ENCODE measurements at places on chromosomes 6 and 20.

DNA sequence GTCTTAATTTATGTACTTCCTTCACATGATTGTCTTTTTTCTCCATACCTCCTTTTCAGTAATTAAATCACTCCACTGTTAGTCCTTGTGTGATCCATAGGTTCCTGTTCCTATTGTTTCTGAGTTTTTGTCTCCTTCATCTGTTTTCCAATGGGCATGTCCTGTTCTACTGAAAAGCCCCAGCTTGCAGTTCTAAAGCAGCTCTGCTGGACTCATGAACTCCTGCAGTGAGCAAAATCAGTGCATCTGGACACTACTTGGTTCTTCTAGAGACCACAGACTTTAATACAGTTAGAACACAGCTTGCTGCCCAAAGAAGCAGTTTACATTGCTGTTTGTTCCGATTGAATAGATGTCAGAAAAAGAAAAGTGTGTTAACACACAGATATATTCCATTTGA lies 593.3 kb upstream of the HS3ST5 start:
- DNase-seq = no peak

GRCh38 chr6:108157234-108157980 lies 8.4 kb upstream of the NR2E1 start:
- DNase-seq = no peak

GRCh38 chr6:121435444-121436069 lies at the start of gene GJA1:
Gene GJA1, plus strand, starts transcription at chr6:121435646. Its CDS starts 11,202 bp downstream, at chr6:121446848.
- DNase-seq = no peak

GRCh38 chr20:34271956-34272355 lies 30.7 kb downstream of the ASIP start:
- DNase-seq = no peak

DNA sequence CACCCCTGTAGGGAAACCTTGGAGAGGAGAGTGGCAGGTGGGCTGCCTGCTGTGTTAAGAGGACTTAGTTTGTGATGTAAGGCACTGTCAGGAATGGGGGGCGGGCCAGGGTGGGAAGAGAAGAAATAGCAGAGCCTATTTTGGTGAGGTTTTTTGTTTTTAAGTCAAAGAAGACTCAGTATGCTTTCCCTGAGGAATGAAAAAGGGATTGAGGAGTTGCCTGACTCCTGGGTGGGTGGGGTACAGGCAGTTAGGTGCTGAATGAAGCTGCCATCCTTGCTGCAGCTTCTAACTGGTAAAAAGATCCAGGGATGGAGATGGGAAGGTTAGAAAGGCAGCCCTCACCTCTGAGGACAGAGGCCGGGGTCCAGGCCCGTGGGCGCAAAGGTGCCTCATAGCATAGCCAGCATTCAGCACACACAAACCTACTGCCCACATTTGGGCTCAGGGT lies 37.9 kb downstream of the PLCG1 start:
- DNase-seq = no peak

DNA sequence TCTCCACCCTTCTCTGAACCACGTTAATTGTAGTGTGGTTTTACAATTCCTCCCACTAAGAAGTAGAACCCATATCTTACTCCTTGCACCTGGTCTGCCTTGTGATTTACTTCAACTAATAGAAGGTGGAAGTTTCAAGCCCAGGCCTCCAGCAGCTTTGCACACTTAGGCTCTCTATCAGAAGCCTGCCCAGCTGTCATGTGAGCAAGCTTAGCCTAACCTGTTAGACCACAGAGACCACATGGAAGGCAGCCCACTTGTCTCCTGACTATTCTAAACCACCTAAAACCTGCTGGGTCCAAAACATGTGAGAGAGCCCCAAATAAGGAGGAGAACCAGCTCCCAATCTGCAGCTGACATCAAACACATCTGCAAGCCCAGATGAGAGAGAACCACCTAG lies 127.6 kb upstream of the BTBD3 start:
- no peak for DNase-seq

GRCh38 chr20:43840382-43841070 lies 74.1 kb upstream of the TOX2 start:
- DNase-seq = no peak

DNA sequence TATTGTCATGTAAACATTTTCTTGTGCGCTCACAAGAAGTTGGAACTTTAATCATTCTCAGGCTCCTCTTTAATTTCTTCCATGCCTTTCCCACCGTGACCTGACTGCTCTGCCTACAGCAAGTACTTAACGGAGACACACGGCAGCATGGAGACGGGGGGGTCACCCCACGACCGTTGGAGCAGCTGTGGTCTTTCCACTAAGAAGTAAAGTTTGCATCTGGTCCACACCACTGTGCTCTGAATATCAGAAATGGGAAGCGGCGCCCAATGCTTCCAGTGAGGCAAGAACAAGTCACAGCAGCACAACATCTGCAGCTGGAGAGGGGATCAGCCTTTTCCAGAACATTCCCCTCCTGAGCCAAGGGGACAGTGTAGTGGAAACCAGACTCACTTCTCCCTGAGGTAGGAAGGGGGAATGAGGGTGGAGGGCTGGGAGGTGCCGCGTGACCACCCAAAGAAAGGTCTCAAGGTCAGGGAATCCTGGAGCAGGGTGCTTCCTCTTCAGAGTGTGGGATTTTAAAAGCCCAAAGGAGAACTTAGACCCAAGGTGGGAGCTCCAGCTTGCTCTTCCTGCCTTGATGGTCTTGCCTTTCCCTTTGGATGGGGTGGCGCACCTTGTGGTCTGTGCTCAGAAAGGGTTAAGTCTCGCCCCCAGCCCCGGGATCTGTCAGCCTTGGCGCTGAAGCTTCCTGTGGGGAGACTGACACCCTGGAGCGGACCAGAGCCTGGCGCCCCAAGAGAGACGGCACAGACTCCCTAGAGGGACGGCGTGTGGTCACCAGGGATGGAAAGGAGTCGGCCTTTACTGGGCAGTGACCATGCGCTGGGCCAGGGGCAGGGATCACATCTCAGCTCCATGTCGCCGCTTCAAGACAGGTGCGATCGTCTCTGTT lies 25.6 kb upstream of the SMOC2 start:
- no peak for DNase-seq

DNA sequence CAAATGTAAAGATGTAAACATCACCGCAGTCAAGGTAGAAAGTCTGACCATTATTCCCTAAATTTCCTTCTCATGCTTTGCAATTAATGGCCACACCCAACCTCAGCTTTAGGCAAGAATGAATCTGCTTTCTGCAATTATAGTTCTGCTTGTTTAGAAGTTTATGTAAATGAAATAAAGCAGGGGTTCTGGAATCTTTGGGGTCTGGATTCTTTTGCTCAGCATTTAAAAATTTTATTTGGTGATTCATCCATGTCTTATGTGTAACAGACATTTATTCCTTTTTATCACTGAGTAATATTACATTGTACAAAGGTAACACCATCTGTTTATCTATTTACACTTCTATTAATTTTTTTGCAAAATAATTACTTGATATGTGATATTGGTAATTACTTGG lies 613.6 kb downstream of the UTRN start:
- no peak for DNase-seq

DNA sequence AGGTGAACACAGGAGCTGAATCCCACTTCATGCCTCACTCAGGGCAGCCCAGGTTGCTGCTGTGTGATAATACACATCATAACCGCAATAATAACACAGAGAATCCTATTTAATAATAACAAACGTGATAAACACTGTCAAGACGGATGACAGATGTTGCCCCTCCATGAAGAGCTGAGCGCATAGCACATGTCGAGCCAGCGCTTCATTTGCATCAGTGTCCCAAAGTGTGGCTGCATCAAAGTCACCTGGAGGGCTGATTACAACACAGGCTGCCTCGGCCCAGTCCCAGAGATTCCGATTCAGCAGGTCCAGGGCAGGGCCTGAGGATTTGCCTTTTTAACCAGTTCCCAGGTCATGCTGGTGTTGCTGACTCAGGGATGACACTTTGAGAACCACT lies 198.5 kb downstream of the QKI start:
- DNase-seq = no peak

GRCh38 chr6:91634791-91635190 lies 1047.9 kb upstream of the MAP3K7 start:
- no peak for DNase-seq

DNA sequence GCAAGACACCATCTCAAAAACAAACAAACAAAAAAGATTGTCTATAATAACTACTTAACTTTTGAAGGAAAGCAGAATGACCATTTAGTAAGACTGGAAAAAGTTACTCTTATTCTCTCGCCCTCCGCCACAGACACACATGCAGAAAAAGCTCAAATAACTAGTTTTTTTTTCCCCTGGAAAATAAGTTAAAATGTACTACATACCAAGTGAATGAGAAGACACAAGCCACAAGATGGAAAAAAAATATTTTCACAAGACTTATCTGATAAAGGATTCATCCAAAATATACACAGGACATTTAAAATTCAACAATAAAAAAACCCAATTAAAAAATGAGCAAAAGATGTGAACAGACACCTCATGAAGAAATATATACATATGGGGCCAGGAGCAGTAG lies 31.9 kb downstream of the NUDT3 start:
- DNase-seq = no peak

DNA sequence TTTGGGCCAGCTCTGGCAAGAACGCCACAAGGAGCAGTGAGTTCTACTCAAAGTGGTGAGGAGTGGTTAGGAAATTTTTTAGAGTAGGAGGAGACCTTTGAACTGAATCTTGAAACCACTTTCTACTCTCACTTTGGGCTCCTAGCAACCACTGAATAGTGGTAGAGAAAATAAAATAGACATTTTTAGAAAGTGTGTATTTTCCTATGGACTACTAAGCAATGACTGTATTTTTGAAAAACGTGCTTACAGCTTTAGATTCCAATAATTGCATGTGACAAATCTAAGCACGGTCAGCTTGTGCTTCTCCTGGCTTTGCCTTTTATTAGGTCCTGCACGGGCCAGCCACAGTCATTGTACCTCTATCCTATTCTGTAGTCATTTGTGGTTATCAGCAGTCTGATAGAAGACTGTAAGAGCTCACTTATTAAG lies 8.7 kb upstream of the IFNGR1 start:
- no peak for DNase-seq

- DNase-seq = no peak
These were observed 12.3 kb upstream of the FAM110A start for GRCh38 chr20:821046-821730.

DNA sequence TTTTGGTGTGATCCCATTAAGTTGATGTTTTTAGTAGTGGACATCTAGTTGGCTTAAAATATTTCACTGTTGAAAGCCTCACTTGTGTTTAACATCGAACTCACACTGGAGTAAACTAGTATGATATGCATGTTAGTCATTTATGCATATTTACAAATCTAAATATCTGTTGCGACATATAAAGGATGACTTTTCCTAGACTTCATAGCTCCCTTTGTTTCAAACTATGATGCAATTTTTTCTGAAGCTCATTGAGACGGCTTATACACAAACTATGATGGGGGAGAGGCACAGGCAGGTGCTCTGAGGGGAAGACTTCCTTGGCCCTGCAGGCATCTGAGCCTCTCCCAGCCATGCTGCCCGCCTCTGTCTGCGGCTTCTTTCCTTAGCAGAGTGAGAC lies 11.8 kb upstream of the FOXC1 start:
- DNase-seq = no peak

DNA sequence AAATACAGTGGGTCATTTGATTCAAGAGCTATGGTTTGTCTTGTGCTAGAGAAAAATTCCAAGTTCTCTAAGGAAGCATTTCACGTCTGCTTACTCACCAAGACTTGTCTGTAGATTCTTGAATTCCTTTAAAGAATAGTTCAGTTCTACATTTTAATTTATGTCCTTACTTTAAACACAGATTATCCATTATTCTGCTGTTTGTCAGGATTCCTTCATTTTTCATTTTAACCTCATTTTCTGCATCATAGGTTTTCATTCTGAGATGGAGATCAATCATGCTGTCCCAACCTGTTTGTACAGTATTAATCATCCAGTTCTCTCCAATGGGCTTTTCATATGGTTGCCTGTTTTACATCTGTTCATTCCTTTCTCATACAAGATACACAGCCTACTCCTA lies 24.5 kb upstream of the POPDC3 start:
- no peak for DNase-seq

DNA sequence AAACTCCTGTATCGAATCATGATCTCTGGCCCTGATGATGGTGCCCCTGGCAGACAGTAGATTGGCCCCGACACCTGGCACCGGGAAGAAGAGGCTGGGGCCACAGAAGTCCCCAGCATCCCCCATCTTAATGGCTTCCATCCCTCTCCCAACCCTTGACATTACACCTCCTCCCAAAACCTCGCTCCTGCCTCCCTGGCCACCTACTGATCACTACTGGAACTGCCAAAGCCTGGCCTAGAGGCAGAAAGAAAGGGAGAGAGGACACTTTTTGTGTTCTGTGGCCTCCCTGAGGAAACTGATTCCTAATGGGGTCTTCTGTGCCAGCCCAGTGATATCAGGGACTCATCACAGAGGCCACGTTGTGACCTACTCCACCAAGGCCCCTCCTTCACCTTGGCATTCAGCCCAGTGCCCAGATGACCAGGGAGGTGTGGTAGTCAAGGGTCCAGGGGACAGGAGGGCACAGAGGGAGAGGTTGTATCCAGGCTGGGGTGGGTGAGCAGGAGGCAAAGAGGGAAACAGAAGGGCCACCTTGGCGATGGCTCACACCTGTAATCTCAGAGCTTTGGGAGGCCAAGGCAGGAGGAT lies 6.1 kb downstream of the C20orf173 start:
- no peak for DNase-seq

DNA sequence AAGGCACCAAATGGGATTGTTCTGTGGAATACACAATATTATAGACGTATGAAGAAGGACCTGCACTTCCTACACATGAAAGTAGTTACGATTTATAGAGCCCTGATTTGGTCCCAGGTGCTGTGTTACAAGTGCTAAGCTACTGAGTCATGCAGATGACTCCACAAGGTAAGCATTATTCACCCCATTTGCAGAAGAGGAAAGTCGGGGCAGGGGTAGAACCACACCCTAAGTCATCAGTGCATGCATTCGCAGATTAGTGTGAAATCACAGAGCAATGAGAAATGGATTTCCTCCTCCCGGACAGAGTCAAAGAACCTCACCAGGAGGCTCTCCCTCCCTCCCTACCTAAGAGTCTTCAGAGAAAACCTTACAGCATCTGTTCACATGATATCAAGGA lies 279.5 kb downstream of the LRFN2 start:
- DNase-seq = no peak

GRCh38 chr6:47653706-47654105 lies 44.7 kb upstream of the ADGRF4 start:
- DNase-seq = no peak

- no peak for DNase-seq
These were observed 58.1 kb upstream of the SHLD1 start for GRCh38 chr20:5691918-5692618.
